ENCODE measurements at places on chromosomes 2 and 18.

GRCh38 chr2:107336526-107336925, 450.6 kb upstream of the ST6GAL2 start:
- no peak for DNase-seq

DNA sequence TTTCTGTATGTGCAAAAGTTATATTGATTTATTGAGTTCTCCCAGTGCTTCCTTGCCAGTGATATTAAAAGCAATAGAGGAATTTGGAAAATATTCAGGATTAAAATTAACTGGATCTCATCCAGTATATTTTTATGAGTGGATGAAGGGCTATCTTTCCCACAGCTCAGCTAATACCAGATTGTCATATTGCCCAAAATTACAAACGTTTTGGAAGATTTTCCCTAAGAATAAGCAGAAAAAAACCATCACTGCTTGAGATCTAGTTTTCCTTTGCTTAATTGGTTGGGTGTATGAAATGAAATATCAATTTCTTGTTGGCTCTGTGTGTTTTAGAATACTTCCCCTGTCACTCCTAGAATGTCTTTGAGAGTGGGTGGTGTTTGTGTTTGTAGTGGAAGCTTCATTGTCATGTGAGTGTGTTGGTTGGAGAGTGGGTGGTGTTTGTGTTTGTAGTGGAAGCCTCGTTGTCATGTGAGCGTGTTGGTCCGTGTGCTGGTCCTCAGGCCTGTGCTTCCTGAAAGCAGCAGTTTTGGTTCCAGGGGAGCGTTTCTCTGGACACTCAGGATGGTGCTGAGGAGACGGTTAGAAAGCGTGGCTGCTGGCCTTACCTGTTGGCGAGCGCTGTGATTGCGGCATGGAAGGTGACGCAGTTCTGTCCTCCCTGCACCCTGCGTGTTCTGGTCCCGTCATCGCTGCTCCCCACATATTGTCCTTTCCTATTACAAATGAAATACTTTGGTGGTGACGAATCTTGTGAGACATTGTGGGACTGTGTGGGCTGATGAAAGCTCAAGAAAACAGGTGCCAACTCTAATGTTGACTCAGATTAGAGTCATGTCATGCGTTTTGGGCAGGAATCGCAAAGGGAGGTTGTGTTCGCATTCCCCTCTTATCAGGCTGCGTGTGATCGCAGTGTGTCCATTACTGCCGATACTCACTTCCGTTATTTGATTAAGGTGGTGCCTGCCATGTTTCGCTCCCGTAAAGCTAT, 12.4 kb downstream of the ASB1 start:
- DNase-seq: no peak

DNA sequence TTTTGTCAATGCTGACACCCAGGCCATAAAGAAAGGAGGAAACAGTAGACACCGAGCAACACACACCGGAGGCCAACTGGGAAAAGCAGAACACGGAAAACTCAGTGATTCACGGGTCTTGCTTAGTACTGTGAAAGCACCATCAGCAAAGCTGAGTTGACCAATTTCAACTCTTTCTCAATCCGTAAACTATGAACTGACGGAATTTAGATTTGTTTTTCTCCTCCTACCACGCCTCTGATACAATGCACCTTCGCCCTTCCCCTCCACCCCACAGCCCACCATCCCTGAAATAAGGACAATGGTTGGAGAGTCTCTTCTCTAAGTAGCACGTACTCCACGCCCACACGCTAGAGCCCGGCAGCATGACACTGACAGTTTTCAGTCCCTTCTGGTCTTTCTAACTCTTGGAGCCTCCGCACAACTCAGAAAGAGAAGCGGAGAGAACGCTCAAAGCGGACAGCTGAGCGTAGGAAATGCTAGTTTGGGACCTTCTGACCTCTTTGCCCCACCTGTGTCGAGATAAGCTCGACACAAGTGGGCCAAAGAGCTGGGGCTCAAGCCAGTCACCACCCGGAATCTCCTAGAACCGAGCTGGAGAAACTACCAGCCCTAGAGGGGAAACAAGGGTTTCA, 669 bp downstream of the LNPK start:
- peak; percentile 85 for DNase-seq

- no peak for DNase-seq
Observed at GRCh38 chr2:158926478-158926948, 41.9 kb upstream of the TANC1 start.

DNA sequence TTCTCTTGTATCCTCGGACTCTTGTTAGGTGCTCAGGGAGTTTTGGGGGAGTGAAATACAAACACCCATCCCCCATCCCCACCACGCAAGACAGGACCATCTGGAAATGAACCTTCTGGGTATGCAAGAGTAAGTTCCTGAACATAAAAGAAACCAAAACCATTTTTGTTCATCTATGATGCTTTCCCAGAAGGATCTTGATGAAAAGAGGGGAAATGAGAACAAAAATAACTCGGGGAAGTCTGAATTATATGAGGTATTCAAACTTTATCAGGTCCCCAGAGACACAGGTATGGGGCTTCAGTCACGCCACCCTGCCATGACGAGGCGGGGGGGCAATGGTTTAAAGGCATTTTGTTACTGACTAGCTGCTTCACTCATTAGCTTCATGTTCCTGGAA, 68.6 kb upstream of the DNMT3A start:
- no peak for DNase-seq

GRCh38 chr2:119049968-119050704, 108.1 kb downstream of the MARCO start:
- no peak for DNase-seq

DNA sequence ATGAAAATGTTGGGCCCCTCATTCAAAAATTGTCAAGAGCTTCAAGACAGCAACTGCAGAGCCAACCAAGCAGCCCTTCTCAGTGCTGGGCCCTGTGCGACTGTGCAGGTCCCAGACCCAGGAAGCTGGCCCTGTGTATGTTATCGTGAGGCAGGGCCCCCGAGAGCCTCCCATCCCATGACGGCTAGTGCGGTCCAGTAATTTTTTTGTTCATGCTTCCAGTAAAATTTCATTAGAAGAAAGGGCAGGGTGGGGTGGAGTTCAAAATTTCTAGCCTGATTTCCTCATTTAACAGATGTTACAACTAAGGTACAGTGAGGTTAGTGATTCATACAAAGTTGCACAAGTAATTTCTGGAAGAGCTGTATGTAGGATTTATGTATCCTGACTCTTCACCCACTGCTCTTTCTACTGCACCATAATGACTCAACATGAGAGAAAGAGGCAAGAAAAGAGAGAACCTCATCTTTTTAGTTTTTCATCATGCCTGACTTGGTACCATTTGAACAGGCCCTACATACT, 105.5 kb downstream of the ZEB2 start:
- peak; percentile 95 for DNase-seq

- DNase-seq: no peak
Observed at GRCh38 chr18:55245211-55245614, 286.0 kb upstream of the CCDC68 start.

DNA sequence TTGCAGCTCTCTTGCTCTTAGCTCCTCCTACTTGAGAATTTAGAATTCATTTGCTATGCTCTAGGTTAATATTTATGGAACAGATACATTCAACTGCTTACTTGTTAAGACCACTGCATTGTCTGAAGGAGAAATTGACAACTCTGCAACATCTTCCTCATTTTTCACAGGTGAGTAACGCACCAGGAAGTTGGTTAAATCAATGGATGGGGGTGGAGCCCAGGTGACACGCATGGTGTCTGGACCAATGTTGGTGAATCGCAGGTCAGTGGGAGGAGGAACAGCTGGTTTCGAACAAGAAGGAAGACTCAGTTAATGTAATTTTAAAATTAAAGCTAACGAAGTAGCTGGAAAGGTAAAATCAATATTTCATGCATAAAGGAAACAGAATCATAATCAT, 44.3 kb downstream of the FN1 start:
- no peak for DNase-seq

DNA sequence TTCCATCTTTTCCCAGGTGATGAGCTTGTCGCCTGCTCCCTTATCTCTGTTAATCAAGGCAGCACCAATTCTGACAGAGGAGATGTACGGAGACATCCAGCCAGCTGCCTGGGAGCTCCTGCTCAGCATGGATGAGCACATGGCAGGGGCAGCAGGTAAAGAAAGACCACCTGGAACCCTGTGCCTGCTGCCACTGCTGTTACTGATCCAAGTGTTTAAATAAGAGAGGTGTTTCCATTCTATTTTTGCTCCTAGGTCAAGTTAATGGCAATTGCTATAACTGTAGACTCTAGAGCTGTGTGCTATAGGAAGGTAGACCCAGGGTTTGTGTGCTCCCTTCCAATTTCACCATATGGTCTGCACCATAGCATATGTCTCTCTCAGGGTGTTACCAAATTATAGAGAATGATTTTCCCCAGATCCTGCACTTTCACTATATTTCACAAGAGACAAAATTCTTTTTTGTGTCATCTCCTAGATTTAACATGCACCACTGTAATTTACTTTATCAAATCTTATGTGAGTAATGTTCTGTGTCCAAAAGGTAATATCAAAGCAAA, 88.6 kb upstream of the RPE start:
- no peak for DNase-seq

- DNase-seq: no peak
Observed at GRCh38 chr18:58819051-58819450, 45.6 kb upstream of the ZNF532 start.

- DNase-seq: no peak
Observed at GRCh38 chr2:55169359-55169758, 62.7 kb downstream of the CLHC1 start.

DNA sequence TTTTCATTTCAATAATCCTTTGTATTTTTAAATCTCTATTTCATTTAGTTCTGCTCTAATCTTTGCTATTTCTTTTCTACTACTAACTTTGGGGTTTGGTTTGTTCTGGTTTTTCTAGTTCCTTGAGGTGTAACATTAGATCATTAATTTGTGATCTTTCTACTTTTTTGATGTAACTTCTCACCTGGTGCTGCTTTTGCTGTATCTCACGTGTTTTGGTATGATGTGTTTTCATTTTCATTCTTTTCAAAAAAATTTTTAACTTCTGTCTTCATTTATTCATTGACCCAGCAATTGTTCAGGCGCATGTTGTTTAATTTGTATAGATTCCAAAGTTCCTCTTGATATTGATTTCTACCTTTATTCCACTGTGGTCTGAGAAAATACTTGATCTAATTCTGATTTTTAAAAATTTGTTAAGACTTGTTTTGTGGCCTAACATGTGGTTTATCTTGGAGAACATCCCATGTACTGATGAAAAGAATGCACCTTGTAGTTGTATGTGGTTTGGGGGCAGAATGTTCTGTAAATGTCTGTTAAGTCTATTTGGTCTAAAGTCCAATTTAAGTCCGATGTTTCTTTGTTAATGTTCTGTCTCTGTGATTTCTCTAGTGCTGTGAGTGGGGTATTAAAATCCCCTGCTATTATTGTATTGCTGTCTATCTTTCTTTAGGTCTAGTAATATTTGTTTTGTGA, 17.3 kb upstream of the MALT1 start:
- DNase-seq: no peak

DNA sequence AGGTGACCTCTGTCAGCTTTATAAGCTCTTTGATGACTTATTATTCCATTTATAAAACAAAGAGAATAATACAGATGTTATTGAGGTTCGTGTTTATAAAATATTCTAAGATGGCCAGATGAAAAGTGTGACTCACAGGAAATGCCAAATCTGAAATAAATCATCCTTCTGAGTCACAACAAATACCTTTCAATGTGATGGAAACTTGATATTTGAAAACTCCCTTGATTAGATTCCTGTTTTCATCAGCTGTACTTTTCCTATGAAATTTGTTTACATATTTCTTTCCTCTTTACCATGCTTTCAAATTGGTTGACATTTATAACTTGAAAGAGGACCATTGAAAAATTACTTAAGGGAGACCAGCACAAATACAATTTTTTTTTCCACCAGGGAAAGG, 30.6 kb upstream of the PPP1R1C start:
- DNase-seq: no peak

GRCh38 chr2:201795607-201796477, 10.5 kb upstream of the CDK15 start:
- peak; percentile 7 for DNase-seq

DNA sequence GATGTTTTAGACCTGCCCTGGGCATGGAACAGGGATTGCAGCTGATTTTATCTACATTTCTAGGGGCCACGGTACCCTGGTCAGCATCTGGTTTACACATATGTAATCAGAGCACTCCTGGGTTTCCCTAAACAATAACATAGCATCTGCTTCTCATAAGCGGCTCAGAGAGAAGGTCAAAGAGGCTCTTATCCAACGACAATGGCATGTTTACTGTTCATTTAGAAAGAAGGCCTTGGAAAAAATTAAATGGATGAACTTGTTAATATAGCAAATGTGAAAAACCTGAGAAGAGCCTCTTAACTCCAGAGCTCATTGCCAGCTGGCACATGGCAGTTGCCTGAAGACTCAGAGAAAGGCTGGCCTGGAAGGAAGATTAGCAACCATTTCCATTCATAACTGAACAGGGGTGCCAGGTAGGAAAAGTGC, 202.8 kb upstream of the THUMPD2 start:
- DNase-seq: no peak

GRCh38 chr2:105323111-105323510, 6.4 kb downstream of the TGFBRAP1 start:
- no peak for DNase-seq

DNA sequence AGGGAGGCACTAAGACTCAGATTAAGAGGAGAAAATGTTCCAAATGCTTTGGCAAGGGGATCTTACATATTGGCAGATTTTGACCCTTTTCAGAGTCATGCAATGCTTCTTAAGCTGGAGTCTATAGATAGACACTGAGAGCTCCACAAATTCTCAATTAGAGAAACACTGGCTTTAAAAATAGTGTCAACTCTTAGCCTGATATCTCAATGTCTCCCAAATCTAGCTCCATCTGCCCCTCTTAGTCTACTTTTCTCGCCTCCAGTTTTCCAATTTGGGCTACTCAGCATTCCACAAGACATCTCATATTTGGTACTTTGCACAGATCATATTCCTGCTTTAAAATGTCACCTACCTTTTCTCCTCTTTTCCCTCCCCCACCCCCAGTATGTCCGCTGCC, 232.6 kb downstream of the LRRTM1 start:
- no peak for DNase-seq

DNA sequence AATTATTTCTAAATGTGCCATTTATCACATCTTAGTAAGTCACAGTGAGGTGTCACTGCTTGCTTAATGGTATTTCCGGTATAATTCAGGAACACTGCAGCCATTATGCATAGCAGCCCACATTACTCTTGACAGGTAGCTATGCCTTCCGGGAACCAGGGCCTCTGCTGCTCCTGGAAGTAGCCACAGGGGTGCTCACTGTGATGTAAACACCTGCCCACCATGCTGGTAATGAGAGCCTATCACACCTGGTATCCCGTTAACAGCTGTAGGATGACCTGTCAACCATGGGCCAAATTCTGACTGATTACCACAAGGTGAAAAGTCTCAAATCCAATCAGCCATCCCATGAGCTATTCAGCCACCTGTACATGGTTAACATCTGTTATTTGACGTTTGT, 647.0 kb upstream of the NXPH2 start:
- DNase-seq: no peak

GRCh38 chr18:36543991-36544725, 246.6 kb downstream of the FHOD3 start:
- no peak for DNase-seq

- no peak for DNase-seq
Observed at GRCh38 chr2:111216811-111217652, 96.3 kb downstream of the BCL2L11 start.
